ENCODE measurements at places on chromosomes 3 and 15.
A peak's percentile ranks its signal among the peaks of the same experiment; 100 is the strongest.

- DNase-seq = no peak
Measured at GRCh38 chr3:71317140-71317539, 266.4 kb downstream of the FOXP1 start.

DNA sequence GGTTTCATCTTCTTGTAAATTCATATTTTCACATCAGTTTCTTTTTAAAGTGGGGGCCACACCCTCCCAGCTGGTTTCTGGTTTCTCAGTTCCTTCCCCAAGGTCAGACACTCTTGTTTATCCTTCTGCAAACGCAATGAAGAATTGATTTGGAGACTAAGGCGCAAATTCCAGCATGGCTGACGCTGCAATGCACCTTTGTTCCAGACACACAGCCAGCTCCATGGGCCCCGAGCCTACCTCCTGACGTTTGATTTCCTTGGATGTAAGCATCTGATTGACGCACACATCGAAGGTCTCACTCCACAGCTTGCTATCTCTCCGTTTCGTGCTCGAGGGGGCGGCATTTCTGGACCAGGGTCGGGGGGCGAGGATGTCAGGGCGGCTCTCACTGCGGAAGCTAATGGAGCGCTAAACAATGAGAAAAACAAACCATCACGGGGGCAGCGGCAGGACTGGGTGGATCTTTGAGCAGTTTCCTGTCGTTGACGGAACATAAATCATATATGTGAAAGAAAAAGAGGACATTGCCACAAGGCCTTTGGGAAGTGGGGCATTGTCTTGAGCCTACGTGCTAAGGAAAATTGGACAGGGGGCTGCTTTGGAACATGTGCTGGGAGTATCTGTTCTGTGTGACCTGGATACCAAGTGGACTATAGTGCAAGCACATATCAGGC lies 46.9 kb downstream of the ARHGEF3 start:
- DNase-seq = peak; percentile 39

DNA sequence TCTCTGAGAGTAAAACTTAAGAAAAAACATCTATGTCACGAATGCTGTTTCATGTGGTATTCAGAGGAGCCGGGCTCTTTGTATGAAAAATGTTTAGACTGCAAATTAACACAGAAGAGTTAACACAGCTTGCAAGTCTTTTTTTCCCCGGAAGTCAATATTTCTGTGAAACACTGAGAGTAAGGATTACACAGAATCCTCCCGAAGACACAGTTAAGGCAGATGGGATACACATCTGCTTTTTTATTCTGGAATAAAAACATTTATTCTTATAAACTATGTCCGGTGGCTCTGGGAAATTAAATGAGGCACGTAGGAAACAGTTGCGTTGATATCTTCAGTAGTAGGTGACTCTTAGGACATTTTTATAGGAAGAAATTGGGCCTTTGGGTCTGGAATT lies 180.6 kb downstream of the PTPRG start:
- no peak for DNase-seq

GRCh38 chr15:57333487-57333886 lies 42.8 kb upstream of the CGNL1 start:
- no peak for DNase-seq

GRCh38 chr3:172305552-172305951 lies 142.7 kb downstream of the GHSR start:
- DNase-seq = no peak

DNA sequence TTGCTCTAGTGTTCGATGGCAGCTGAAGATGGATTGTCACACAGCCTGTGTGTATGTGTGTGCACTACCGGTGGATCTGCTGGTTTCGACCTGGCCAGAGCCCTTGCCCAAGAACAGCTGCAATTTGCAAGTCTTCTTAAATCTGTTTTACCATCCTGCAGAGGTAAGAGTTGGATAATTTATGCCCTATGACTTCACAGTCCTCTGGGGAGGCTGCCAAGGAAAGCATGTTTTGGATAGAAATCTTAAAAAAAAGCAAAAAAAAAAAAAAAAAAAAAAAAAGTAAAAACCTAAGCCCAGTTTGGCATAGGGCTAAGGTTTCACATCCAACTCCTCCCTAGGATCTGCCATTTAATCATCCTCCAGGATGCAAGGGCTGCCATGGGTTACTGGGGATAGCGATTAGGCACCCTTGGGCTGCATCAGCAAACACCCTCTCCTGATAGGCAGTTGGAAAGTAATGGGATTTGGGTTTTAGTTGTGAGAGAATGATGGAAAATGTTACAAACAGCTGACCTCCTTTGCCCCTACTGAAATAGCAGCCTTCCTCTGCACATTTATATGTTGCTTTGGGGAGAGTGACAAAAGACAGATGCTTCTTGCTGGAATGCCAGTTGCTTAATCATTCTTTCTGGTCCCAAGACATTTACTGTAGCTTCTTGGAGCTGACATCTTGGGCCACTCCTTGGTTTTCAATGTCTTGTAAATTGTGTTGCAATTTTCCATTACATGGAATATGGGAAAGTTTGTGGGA lies 35.4 kb downstream of the CD200R1L start:
- no peak for DNase-seq

Data from CD4-positive, alpha-beta T cell (primary cell).